ENCODE measurements at places on chromosomes 2 and 18.
A peak's percentile ranks its signal among the peaks of the same experiment; 100 is the strongest.

GRCh38 chr2:121650315-121650930 is 1.2 kb upstream of the CLASP1 start:
- DNase-seq: no peak

DNA sequence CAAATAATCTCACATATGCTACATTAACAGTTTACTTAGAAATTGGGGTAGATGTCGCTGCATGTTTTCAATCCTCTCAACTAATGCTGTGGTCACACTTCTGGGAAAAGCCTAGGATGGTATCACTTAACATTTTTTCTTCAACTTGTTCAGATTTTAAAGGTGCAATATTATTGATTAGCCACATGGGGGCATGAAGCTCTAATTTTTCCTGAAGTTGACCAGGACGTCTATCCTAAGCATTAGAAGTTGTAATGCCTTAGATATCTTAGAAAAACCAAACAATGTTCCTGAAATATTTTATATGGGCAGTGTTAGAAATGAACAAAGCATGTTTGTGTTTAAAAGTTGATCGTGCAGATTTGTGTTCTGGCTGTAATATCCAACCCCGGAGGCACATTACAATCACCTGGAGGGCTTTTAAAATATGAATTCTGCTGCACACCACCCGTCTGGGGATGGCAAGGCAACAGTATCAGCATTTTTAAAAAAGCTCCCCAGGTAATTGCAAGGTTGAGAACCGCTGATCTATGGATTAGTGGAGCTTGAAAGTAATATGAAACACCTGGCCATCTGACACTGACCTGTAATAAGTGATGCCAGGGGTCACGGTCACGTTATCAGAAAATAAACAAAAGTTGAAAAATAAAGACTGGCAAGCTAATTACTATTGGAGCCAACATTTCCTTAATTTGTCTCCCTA is 100.5 kb upstream of the LMAN1 start:
- DNase-seq: no peak

DNA sequence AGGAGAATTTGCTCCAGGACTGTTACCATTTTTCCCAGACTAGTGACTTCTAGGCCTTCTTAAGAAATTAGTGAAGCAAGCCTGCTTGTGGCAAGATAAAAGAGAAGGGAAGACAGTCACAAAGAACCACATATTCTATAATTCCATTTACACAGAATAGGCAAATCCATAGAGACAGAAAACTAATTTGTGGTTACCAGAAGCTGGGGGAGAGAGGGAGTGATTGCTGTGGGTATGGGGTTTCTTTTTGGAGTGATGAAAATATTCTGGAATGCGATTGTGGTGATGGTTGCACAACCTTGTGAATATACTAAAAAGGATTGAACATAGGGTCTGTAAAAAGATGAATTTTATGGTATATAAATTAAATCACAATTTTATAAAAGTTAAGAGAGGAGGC is 37.5 kb upstream of the SIX2 start:
- DNase-seq: no peak

DNA sequence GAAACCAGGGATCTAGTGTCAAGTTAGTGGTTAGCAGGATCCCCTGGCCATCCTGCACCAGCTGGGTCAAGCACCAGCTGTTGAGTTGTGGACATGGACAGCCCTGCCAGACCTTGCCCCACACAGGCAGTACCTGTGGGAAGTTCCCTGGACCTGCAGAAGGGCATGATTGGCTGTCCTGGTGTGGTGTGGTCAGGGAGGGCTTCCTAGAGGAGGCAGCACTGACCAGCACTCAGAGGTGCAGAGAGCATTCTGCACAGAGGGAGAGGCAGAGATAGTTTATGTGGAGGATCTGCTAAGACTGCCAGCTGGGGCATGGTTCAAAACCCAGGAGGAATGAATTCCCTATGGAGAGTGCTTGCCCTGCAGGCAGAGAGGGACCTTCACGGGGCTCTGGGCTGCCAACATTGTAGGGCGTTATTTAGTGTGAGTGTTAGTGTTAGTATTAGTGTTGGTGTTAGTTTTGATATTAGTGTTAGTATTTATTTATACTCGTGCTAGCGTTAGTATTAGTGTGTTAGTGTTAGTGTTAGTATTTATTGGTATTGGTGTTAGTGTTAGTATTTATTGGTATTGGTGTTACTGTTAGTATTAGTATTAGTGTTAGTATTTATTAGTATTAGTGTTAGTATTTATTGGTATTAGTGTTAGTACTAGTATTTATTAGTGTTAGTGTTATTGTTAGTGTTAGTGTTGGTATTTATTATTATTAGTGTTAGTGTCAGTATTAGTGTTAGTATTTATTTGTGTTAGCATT is 31.9 kb downstream of the TWIST2 start:
- no peak for DNase-seq

GRCh38 chr2:234243871-234244565 is 193.5 kb downstream of the SPP2 start:
- no peak for DNase-seq

GRCh38 chr2:157428500-157429175 is 15.3 kb downstream of the CYTIP start:
- no peak for DNase-seq

- no peak for DNase-seq
These were observed 23.2 kb downstream of the RRM2 start for GRCh38 chr2:10145519-10146357.

DNA sequence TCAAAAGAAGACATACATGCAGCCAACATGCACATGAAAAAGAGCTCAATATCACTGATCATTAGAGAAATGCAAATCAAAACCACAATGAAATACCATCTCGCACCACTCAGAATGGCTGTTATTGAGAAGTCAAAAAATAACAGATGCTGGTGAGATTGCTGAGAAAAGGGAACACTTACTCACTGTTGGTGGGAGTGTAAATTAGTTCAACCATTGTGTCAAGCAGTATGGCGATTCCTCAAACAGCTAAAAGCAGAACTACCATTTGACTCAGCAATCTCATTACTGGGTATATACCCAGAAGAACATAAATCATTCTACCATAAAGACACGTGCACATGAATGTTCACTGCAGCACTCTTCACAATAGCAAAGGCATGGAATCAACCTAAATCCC is 95.5 kb upstream of the XIRP2 start:
- DNase-seq: no peak

- no peak for DNase-seq
These were observed 218.1 kb downstream of the SEPTIN10 start for GRCh38 chr2:109395494-109396201.

DNA sequence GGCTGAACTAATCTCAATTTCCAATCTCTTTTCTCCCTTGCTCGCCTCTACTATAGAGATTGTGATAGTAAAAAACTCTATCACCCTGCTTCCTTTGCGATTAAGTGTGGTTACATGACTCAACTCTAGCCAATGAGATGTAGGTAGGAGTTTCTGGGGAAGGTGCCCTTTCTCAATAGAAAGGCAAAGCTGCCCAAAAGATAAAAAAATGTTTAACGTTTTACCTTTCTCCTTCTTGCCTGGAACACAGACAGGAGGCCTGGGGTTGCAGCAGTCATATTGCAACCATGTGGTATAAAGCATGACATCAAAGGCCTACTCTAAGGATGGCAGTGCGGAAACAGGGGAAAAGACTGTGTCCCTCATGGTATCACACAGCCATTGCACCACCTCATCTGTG is 31.5 kb downstream of the TMEM37 start:
- no peak for DNase-seq

- no peak for DNase-seq
These were observed 22.9 kb downstream of the TGIF1 start for GRCh38 chr18:3472681-3473544.

DNA sequence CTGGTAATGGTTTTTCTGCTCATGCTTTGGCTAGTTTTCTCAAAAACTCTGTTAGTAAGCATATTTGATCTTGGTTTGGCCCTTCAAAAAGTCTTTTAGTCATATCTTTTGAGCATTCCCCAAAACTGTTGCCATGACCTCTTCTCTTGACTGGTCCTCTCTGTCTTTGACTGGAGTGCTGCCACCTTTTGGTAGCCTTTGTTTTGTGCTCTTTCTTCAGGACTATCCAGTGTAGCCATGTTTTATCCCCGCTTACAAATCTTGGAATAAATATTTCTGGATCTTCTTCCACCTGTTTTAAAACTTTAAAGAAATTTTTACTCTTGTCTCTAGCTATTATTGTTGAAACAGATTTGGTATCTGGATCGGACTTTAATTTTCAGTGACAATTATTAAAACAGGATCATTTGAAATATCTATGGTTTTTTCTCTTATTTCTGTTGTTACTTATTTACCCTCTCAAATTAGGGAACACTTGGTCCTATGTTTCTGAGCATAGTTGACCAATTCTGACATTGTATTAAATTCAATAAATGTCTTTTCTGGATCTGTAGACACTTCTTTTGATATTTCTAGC is 965 bp upstream of the ELOA2 start:
- DNase-seq: no peak

- DNase-seq: no peak
These were observed 319.5 kb upstream of the NXPH2 start for GRCh38 chr2:139099721-139100120.

DNA sequence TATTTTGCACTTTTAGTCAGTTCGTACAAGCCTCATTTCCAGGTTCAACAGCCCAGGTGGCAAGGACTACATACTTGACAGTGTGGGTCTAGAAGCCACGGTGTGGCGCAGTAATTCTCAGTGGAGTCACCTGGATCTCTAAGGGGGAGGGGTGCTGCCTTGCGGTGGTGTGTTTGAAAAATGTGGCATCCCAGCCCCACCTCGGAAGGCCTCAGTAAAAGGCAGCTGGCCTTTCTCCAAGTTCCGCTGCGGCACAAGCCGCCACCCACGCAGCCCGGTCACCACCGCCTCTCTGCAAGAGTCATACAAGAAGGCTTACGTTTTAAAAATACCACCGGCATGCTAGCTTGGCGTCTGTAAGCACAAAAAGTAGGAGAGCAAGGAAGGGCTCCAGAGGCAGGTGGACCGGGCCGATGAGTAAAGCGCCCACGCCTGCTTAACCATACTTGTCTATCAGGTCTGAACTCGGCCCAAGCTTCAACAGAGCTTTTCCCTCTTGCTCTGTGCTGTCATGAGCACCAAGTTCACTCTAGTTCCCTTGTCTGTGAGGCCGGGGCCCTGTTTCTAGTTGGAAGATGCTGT is 49.5 kb downstream of the SPRED2 start:
- DNase-seq: peak; percentile 48

GRCh38 chr2:80153768-80154167 is 150.8 kb downstream of the LRRTM1 start:
- no peak for DNase-seq

DNA sequence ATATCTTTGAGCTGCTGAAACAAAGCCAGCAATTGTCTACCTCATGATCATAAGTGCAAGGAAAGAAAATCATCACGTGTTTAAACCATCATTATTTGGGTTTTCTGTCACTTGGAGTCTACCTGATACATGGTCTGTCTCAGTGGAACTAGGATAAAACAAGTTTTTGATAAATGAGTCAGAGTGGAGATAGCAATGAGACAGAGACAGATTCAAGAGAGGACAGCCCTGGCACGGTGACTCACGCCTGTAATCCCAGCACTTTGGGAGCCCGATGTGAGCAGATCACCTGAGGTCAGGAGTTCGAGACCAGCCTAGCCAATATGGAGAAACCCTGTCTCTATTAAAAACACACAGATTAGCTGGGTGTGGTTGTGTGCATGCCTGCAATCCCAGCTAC is 93.8 kb downstream of the PMAIP1 start:
- no peak for DNase-seq

- no peak for DNase-seq
These were observed 52.6 kb downstream of the CIB4 start for GRCh38 chr2:26588576-26588975.

GRCh38 chr2:231765496-231765929 is 15.6 kb downstream of the PDE6D start:
- no peak for DNase-seq

DNA sequence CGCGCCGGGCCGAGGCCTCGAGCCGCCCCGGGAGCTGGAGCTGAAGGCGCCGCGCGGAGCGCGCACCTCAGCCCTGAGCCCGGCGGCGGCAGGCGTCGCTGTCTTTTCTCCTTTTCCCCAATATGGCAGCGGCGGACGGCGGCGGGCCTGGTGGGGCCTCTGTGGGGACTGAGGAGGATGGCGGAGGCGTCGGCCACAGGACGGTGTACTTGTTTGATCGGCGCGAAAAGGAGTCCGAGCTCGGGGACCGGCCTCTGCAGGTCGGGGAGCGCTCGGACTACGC is 369 bp downstream of the SMCHD1 start:
- no peak for DNase-seq

- DNase-seq: no peak
These were observed 49.1 kb upstream of the SLC14A2 start for GRCh38 chr18:45566025-45566740.

DNA sequence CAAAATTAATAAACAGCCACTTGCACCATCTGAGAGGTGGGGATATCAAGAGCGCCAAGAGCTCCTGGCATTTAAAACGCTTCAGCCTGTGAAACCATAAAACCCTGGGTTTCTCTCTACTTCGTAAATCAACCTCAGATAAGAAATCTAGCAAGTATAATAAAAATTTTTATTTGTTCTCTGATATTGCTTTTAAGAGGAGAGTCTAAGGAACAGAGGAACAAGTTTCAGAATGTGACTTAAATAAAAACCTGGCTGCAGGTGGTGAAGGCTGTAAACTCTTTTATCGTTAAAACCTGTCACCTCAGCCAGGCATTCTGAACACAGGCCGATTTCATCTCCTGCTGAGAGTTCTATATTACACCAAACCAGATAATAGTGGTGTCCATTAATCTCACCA is 9.9 kb downstream of the DYTN start:
- no peak for DNase-seq

DNA sequence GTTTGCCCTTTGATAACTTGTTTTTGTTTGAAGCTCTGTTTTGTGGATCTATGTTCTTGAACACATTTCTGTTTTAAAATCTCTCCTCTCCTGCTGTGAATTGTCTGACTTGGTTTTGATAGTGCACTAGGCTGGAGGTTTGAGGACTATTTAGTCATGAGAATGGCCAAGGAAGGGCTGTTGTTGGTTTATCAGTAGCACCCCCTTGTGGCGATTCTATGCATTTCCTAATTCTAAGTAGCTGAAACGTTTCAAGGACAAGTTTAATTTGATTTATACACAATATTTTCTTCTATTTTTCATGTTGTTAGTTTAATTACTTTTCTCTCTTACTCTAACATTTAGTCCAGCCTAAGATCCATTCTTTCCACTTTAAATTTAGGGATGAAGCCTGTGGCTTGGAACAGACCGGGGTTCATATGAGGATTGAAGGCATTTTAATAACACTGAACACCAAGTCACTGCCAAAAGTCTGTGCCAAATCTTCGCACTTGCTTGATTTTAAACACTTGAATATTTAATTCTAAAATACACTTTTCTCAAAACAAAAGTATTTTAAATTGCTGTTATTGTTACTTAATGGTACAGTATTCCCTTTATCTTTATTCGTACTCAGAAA is 166.0 kb downstream of the SOCS6 start:
- no peak for DNase-seq

- DNase-seq: no peak
These were observed 82.2 kb upstream of the RMDN2 start for GRCh38 chr2:37842732-37843440.

- no peak for DNase-seq
These were observed 222.4 kb downstream of the WDR7 start for GRCh38 chr18:56873441-56874140.

GRCh38 chr2:172951554-172951953 is 124.1 kb upstream of the MAP3K20 start:
- DNase-seq: no peak

GRCh38 chr18:8754995-8755960 is 49.9 kb downstream of the MTCL1 start:
- peak; percentile 8 for DNase-seq

GRCh38 chr2:129862668-129863067 is 116.8 kb upstream of the RAB6C start:
- no peak for DNase-seq

All from activated CD8-positive, alpha-beta memory T cell treated with anti-CD3 and anti-CD28 coated beads for 1 hour (primary cell).